ENCODE measurements at places on chromosomes 11 and 22.

GRCh38 chr11:75273411-75274391, 33.1 kb downstream of the TPBGL start:
- no peak for DNase-seq

GRCh38 chr11:79449040-79449439, 8.2 kb upstream of the TENM4 start:
- DNase-seq, result no peak

DNA sequence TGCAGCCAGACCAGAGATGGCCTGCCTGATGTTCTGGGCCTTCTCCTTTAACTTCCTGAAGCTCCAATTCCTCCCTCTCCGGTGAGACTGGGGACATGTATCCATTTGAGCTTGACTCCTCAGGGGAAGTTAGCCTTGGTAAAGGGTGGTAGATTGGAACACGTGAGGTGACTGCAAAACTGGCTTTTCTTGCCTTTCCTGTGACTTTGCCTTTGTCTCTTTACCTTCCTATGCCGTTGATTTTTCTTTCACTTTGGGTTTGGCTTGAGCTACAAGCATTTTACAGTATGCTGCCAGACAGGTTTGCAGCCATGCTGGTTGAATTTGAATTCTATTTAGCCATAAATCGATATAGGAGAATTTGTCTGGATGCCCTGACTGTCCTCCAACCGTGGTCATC, 16.8 kb upstream of the GLYATL1 start:
- no peak for DNase-seq

DNA sequence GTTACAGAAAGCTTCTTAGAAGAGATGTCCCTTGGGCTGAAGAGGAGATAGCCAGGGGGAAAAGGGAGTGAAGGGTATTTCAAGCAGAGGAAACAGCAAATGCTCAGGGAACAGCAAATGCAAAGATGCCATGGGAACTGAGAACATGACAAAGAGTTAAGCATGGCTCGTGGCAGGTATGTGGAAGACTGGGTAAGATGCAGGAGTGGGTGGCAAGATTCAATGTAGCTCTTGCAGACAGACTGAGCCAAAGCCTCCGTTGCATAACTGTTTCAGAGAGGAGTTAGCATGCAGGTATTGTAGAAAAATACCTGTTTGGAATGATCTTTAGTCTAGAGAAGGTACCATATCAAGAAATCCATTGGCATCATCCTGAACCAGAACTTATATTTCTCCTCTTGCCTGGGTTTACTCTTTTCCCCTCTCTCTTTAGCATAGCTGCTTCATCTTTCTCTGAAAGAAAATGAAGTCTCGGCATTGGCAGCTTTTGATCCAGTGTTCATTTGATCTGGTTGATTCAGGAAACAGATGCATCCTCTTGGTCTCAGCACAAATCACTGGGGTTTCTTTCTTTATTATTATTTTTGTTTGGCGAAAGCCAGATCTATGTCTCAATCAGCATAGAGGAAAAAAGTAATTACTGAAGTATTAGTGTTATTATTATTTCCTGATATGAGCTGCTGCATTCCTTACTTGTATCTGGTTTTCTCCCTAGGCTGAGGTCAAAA, 41.7 kb upstream of the NUP160 start:
- no peak for DNase-seq

GRCh38 chr11:70861559-70861958, 390.8 kb downstream of the SHANK2 start:
- no peak for DNase-seq

DNA sequence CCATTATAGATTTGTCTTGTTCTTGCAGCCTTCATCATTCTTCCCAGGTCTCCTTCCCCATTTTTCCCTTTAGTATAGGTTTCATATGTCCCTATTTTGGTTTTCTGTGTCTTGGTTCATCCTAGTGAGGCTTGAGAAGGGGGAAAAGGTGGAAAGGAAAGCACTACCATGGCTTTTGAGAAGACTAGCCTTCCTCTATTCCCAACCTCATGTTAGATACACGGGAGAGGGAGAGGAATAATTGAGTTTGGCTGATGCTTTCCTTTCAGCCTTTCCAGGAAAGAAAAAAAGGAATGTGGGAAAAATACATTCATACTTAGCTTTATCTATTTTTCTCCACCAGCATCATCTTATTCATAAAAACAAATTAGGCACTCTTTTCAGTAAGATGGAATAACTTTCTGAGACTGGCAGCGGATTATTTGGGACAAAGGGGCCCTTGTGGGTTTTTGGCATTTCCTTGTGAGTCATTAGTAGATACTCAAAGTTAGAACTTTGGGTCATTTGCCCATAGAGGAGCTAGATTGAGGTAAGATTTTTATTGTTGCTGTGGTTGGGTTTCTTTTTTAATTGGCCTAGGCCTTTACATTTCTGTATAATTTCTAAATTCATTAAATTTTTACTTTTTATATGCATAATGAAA, 23.8 kb downstream of the CAPRIN1 start:
- no peak for DNase-seq

DNA sequence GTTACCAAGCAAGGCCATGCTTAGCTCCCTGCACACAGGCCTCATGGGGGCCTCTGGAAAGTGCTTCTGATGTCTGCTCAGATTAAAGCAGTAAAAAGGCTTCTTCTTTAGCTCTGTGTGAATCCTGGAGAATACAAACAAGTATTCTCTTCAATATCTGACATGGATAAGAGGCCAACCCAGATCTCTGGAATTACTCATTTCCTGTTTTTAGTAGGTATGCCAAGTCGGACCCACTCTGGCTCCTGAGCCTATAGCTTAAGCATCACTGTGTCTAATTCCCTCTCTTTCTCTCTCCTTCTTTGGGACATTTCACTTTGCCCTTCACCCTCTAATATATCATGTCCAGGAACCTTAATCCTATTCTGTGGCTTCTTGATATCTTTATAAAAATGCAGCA, 529.6 kb upstream of the CCDC90B start:
- no peak for DNase-seq

- DNase-seq, result no peak
Observed at GRCh38 chr11:49213026-49213560, 4.7 kb upstream of the FOLH1 start.

GRCh38 chr11:77102246-77103210, at the start of gene OMP:
TSS of gene OMP (plus strand) at chr11:77102840. CDS start at chr11:77102840, 0 bp downstream.
- no peak for DNase-seq

DNA sequence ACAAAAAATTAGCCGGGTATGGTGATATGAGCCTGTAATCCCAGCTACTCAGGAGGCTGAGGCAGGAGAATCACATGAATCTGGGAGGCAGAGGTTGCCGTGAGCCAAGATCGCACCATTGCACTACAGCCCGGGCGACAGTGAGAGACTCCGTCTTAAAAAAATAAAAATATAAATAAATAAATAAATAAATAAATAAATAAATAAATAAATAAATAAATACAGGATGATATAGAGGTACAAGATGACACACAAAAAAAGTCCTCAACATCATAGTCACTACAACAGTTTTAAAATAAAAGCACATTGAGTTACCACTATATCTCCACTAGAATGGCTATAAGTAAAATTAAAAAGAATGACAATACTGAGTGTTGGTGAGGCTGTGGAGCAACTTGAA, 97.8 kb downstream of the ALX4 start:
- DNase-seq, result no peak

- DNase-seq, result no peak
Observed at GRCh38 chr11:118379497-118379896, 20.1 kb downstream of the UBE4A start.

DNA sequence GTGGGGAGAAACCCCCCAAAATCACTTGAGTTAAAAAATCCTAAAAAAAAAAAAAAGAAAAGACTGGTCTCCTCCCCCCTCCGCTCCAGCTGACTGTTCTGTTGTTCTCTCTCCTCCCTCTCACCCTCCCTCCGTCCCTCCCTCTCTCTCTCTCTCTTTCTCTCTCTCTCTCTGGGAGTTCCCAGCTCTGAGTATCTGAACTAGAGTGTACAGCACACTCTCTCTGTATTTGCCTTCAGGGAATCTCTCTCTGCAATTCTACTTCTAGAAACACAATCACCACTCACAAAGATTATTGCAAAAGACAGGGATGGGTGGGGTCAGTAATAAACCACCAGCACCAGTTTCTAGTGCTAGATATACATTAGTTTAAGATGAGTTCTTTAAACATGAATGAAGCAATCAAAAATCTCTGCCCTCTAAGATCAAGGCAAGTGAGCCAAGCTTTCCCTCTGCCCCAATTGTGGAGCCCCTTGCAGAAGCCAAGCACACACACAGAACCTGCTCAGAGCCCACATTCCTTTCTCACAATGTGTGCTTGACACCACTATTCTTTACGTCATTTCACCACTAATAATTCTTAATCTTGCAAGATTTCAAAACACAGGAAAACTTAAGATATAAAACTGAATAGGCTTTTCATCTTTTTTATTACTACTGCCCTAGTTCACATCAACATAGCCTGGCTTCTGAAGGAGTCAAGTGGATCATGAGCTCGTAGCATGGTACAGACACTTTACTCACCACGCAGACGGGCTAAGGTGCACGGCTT, 133.5 kb downstream of the RBFOX2 start:
- no peak for DNase-seq

- DNase-seq, result no peak
Observed at GRCh38 chr11:102313238-102313940, 3.9 kb upstream of the BIRC3 start.

DNA sequence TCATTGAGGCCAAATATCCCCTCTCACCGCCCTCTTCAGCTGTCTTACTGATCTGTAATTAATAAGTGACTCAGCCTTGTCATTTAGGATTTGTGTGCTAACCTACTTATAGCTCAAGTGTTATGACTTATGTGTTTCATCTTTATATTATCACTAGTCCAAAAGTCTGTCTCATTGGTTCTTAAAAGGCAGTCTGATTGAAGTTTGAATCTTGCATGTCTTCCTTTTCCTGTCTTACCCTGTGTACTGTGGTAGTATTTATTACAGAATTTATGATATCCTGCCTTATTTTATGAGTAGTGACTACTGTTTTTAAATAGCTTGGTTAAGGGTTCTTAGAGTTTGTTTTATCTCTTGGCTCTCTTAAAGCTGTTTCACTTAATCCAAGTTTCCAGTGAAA, 6.3 kb downstream of the DEPDC7 start:
- no peak for DNase-seq

Measured in NCI-H1930 (cell line).